Activated CD4-positive, alpha-beta T cell treated with anti-CD3 and anti-CD28 coated beads, Interleukin-2, amount 50 U/mL, for 24 hours (primary cell): ENCODE measurements at places on chromosomes 11 and 22.

GRCh38 chr11:96168623-96169022 lies 174.4 kb downstream of the MAML2 start:
- DNase-seq, result no peak

GRCh38 chr11:44684859-44685281 lies 41.9 kb upstream of the TSPAN18 start:
- no peak for DNase-seq

GRCh38 chr11:32094923-32095322 lies 4.0 kb downstream of the RCN1 start:
- DNase-seq, result no peak

DNA sequence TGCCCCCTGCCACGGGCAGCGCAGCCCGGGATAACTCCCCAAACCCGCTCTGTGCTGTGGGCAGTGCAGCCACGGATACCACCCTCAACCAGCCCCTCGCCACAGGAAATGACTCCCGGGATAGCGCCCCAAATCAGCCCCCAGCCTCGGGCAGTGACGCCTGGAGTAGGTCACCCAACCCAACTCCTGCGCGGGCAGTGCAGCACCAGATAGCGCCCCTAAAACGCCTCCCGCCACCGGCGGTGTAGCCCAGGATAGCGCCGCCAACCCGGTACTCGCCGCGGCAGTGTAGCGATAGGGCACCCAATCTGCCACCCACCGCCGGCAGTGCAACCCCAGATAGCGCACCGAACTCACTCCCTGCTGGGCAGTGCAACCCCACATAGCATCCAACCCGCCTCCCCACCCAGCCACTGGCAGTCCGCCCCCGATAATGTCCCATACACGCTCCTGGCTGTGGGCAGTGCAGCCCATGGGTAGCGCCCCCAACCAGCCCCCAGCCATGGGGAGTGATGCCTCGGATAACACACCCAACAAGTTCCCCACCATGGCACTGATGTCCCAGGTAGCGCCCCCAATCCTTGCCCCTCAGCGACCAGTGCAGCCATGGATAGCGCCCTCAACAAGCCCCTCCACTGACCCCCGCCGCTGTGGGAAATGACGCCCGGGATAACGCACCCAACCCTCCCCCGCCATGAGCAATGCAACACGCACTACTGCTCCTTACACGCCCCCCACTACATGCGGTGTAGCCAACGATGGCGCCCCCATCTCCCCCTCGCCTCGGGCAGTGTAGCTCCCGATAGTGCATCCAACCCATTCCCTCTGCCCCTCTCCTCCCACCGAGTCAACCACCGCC lies 1.5 kb downstream of the RFPL2 start:
- no peak for DNase-seq

- DNase-seq, result no peak
Observed at GRCh38 chr11:57323855-57324153, 948 bp downstream of the TNKS1BP1 start.

DNA sequence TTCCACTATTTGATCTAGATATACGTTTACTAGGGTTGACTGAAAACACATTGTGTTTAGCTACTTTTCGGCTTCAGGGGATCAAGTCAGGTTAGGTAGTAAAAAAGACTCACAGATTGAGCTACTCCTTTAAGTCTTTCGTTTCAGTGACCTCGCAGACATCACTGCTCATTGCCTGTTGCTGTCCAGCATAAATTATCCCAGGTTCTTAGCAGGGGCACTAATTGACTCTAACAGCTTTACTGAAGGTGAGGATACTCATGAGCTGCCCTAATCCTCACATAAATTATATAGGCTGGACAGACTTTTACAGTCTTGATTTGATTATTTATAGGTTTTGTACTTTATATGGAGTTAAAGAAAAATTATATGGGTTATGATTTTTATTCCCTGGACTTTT lies 3.7 kb downstream of the CARD18 start:
- no peak for DNase-seq

DNA sequence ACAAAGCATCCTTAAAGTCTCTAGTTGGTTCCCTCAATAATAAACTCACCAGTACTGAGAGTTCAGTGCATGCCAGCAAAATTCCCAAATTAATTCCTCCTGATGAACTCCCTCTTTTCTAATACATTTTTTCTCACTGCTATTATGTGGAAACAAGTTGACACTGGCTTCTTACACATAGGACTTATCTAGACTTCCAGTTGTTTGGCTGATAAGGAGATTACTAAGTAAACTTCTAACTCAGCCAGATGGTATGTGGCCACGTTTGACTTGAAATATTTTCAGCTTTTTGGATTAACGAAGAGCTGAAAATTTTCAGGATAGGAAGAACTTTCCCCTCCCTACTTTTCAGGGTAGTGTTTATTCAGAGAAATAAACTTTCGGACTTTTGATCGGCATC lies 1154.2 kb upstream of the TENM4 start:
- no peak for DNase-seq

GRCh38 chr22:47295226-47295901 lies 532.9 kb downstream of the TBC1D22A start:
- DNase-seq, result no peak

- no peak for DNase-seq
Observed at GRCh38 chr22:29073618-29074275, 912 bp downstream of the KREMEN1 start.

DNA sequence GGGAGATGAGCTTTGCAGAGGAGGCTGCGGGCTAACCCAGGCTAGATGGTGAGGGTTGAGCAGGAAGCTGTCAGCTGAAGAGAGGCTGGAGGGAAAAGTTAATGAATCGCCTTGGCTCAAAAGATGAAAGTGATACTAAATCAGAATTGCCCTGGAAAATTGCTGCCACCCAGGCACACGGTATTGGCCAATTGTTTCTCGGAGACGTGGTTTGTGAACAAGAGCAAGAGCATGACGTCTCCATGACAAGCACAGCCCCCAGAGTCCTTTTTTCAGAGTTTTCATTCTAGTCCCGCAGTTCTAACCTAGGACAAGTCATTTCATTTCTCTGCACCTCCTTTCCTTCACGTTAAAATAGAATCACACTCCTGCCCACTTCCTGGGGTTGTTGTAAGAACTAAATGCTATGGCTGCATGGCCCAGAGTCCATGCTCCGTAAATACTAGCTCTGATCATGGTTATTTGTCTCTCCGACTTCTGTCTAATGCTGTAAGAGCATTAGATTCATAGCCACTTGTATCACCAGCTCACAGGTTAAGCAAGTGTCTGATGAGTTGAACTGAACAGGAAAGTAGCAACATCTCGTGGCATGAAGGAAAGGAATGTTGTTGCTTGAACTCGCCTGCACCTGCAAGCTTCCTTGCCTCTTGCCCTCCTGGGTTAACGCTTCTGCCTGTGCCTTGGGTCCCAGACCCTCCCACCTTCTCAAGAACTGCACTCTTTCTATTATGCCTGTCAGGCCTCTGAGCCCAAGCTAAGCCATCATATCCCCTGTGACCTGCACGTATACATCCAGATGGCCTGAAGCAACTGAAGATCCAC lies 33.8 kb upstream of the NUP50 start:
- DNase-seq, result no peak

- no peak for DNase-seq
Observed at GRCh38 chr11:37364246-37364839, 766.3 kb upstream of the RAG2 start.

- DNase-seq, result no peak
Observed at GRCh38 chr11:19895776-19896175, 183.1 kb downstream of the NAV2 start.

- no peak for DNase-seq
Observed at GRCh38 chr11:94142308-94143281, 14.0 kb downstream of the PANX1 start.

- DNase-seq, result no peak
Observed at GRCh38 chr11:122861631-122862030, 20.9 kb upstream of the JHY start.

- peak; percentile 16 for DNase-seq
Observed at GRCh38 chr11:117884994-117885393, 8.5 kb upstream of the FXYD6 start.

DNA sequence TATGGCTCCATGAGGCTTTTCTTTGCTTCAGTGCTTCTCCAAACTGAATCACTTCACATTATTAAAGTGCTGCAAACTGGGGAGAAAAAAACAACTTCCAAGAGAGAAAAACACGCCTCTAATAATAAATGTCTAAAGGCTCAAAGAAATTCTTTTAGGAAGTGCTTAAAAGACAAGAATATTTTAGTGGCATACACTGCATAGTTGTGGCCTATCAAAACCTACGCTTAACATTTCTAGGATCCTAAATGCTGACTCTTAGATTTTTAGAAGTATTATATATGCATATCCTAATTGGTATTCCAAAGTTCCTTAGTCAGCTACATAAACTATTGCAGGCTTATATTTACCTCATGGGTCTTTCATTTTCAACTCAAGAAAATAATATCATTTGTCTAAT lies 879.0 kb upstream of the CCDC90B start:
- no peak for DNase-seq

GRCh38 chr11:46345131-46345597 lies 2.1 kb upstream of the DGKZ start:
- no peak for DNase-seq

GRCh38 chr22:25546751-25547150 lies 17.7 kb upstream of the GRK3 start:
- no peak for DNase-seq

GRCh38 chr22:47132428-47132825 lies 370.0 kb downstream of the TBC1D22A start:
- DNase-seq, result no peak

DNA sequence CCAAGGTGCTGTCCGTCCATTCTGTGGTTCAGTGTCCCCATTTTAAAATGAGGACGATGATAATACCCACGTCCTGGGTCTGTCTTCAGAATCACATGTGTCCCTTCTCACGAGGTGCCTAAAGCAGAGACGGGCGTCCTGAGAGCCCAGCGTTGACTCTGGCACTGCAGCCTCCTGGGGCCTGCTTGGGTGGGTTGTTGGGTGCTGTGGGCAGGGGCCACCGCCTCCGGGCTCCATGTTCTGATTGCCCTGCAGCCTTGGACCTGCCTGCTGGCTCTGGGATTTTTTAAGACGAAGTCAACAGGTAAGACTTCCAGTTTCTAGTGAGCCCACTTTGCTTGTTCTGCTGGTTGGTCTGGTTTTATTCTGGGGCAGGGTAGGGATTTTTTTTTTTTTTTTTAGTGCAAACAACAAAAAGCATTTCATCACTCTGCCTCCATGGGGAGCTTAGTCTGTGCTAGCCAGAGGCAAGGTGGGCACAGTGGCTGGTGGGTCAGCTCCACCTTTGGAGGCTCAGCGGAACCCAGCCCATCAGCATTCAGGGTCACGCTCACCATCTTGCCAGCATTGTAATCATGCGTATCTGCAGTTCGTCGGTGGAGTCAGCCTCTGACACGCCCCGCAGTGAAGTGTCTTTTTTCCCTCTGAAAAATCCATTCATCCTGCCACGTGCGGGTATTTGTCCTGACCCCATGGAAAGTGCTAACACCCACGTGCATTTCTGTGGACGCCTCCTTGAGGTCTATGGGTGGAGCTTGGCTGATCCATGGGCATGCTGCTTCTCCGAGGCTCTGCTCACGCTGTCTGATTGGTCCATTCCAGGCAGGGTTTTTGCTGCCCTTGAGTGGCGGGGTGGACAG lies 28.3 kb downstream of the NADSYN1 start:
- DNase-seq, result no peak

DNA sequence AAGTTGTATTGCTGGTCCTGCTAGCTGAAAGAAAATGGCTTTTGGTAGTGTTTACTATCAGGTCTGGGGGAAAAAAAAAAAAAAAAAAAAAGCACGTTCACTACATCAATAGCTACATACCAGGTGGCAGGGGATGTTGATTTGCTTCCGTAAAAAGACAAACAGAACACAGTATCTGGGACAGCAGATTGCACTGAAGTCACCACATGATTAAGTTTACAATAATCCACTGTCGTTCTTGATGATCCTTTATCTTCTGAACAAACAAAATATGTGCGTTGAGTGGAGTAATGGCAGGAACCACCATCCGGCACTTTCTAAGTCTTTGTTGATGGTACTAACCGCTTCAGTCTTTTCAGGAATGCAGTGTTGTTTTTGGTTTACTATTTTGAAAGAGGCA lies 48.7 kb downstream of the DDX6 start:
- no peak for DNase-seq

DNA sequence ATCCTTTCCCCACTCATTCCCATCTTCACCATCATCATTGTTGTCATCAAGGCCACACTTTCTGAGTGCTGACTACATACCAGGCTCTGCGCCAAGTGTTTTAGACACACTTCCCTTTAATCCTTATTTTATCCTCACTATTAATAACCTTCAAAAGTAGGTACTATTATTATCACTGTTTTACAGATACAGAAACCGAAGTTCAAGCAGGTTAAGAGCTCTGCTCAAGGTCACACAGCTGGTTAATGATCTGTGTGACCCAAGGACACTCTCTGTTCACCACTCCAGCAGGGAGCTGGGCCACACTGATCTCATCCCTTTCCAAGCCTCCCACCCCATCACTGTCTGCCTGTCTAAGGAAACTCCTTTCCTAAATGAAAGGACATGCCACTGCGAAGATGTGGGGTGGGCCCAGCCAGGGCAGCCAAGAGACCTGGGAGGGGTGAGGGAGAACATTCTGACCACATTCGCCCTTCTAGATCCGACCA lies 17.2 kb upstream of the TSKU start:
- no peak for DNase-seq

- DNase-seq, result peak; percentile 46
Observed at GRCh38 chr22:23894710-23895598, 771 bp downstream of the MIF start.

DNA sequence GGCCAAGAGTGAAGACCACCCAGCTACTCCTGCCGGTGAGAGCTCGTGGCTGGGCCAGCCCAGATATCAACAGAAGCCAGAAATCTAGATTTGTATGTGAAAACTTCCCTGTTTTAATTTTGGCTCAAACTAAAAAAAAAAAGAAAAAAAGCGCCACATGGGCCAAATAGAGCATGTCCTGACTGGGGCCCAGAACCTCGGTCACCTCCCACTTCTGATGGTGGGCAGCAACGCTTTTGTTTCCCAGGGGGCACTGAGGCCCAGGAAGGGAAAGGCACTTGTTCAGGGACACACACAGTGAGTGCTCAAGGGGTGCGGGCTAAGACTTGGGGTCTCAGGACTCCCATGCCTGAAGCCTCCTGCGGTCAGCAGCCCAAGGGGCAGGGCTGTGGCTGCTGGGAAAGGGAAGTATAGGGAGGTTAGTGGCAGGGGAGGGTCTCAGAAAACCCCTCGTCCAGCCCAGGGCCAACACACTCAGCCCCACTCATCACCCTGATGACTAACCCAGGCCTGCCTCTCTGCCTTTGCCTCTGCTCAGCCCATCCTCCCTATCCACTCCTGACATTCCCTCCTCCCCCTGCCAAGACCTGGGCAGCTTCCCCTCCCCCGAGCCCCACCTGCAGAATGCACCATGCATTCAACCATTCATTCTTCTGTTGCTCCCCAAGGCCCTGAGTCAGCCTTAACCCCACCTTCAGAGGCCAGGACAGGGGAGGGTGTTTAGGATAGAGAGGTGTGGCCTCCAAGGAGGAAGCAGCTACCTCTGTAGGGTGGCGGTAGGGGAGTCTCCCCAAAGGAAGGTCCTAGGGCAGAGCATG lies 30.0 kb upstream of the TCF20 start:
- DNase-seq, result no peak

DNA sequence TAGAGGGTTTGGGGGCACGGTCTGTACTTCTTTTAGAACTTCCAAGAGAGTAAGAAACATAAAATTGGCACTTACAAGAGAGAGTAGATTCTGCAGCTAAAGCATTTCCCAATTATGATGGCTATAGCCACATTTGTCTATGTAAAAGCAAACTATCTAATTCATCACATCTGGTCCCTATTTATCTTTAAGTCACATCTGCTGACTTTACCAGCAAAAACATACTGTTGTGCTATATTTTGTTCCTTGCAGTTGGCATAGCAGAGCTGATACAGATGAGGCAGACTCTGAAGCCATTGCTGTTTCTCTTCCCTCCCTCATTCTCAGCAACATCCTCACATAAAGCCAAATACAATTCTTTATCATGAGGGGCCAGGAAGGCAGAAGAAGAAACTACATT lies 1533.5 kb upstream of the RAG2 start:
- no peak for DNase-seq
